ENCODE measurements at places on chromosomes 1 and 21.

- DNase-seq = no peak
Observed at GRCh38 chr1:59020151-59020997, 236.5 kb upstream of the JUN start.

DNA sequence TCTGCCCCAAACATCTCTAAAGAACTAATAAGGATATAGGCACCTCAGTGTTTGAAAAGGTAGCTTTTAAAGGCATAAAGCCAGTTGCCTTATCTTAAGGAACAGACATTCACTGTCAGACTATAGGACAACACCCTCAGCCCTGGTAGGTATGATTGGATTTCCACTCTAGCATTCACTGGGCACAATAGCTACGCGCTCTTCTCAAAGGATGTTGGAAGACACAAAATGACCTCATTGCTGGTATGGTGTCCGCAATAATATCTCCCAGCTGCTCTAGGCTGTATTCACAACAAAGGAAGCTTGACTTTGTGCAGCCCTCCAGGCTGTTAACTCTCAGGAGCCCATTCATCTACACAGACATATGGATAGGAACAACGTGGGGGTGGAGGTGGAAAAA is 119.4 kb upstream of the CXADR start:
- DNase-seq = no peak

GRCh38 chr1:230109895-230110667 is 43.0 kb downstream of the GALNT2 start:
- no peak for DNase-seq

DNA sequence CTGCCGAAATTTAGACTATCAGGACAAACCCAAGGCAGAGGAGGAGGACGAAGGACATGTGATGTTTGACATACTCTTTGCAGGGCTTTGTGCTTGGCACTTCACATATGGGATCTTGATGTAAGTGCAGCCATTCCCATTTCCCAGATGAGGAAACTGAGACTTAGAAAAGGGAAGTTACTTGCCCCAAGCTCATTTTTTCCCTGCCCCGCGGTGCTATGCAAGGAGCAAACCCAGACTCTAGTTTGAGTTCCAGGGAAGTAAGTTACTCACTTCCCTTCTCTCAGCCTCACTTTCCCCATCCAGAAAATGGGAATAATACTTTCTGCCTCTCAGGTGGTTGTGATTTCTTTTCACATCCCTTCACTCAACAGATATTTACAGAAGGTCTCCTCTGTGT is 4.5 kb upstream of the FOXO6 start:
- DNase-seq = no peak

DNA sequence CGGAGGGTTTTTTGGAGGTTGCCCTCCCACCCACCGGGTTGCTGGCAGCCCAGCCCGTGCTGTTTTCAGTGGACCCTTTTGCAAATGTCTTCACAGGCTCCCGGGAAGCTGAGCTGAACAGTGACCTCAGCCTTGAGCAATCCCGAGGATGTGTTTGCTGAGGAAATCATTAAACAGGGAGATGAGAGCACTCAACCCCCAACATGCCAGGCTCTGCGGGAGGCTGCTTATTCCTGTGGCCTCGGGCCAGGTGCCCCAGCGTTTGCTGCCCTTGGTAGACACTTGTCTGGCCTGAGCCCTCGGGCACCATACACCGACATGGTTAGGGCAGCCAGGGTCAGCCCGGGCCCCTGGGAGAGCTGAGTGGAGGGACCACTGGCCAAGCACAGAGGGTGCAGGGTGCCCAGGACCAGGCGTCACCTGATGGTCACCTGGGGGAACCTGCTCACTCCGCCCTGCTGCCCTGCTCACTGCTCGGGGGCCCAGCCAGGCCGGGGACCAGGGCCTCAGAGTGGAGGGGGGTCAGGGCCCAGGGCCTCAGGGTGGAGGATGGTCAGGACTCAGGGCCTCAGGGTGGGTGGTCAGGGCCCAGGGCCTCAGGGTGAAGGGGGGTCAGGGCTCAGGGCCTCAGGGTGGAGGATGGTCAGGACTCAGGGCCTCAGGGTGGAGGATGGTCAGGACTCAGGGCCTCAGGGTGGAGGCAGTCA is 42.5 kb upstream of the POFUT2 start:
- peak; percentile 52 for DNase-seq

GRCh38 chr1:29985606-29985945 is 737.8 kb downstream of the MATN1 start:
- no peak for DNase-seq
